ENCODE measurements at places on chromosomes 12 and 14. TPM values are rescaled to one million over a fixed set of nuclear protein-coding genes. Genes with fewer than 3 reads are reported as not detected.

DNA sequence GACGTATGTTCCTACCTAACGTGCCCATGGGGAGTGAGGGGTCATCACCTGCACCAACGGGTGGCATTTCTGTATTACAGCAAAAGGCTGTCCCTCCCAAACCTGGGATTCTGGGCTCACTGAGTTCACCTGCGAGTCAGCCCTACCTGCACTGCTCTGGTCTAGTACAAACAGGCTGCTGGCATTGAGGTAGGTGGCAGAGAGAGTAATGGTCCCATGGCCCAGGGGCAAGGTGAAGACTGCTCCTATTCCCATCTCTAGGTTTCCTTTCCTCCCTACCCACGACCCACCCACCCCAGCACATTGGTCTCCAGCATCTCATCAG, 421 bp downstream of the SUOX start:
- peak overlapping the region; percentile 84 for H3K27ac ChIP-seq
- H3K36me3 ChIP-seq = no peaks in the 10 kb centered on the region
- peak overlapping the region; percentile 60 for H3K4me3 ChIP-seq
- DNase-seq = no peak
- H3K4me1 ChIP-seq = no peaks in the 10 kb centered on the region
- H3K27me3 ChIP-seq = no peaks in the 10 kb centered on the region

DNA sequence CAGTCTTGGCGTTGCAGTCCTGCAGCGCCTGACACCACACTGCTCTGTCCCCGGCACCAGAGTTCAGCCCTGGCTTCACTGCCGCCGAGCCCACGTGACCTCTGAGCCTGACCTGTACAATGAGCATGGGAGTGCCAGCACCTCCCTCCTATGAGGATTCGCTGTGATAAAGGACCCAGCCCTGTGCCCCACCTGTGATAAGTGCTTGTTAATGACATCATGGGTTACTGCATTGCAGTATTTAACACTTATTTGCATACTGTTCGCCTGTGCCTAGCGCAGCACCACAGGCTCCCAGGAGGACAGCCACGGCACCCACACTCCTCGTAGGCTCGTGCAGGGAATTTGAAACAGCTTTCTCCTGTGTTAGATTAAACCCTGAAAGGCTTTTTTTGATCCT, 118.2 kb upstream of the GSC start:
- no peaks in the 10 kb centered on the region for H3K4me1 ChIP-seq
- no peaks in the 10 kb centered on the region for H3K36me3 ChIP-seq
- no peaks in the 10 kb centered on the region for H3K27me3 ChIP-seq
- H3K4me3 ChIP-seq = no peak overlapping the region
- DNase-seq = no peak

DNA sequence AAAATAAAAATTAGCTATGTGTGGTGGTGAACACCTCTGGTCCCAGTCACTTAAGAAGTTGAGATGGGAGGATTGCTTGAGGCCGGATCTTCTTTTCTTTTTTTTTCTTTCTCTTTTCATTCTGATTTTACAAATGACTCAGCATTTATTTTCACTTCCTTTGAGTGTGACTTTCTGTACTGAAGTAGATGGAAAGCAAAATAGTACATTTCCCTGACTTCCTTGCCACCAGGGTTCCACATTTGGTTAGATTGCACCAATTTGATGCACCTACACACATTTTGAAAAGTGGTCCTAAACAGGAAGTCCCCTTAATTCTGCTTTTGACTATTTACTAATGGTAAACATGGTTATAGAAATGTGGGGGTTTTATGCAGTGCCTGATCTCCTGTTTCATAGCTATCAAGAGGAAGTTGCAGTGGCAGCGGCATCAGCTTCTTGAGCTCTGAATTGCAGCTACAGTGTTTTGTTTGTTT, 13.0 kb upstream of the LEMD3 start:
- H3K4me1 ChIP-seq = no peaks in the 10 kb centered on the region
- H3K36me3 ChIP-seq = no peaks in the 10 kb centered on the region
- H3K27me3 ChIP-seq = no peaks in the 10 kb centered on the region
- no peak for DNase-seq
- no peak overlapping the region for H3K27ac ChIP-seq

DNA sequence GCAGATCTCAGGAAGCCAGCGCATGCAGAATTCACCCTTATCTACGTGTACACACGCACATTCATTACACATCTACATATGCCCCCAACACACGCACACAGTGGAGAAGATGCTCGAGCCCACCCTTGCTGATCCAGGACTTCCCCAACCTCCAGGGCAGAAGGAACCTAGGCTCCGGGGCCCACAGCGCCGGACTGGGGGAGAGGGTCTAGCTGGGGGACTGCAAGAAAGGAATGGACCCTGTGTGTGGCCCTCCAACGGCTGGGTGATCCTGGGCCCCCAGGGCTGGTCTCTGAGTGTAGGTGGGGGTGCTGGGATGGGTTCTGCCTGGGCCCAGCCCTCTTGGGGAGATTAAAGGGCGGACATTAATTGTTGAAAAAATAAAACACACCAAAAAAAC, 128.1 kb upstream of the C14orf180 start:
- H3K4me1 ChIP-seq = no peaks in the 10 kb centered on the region
- no peak for DNase-seq
- H3K27ac ChIP-seq = no peak overlapping the region
- no peaks in the 10 kb centered on the region for H3K27me3 ChIP-seq
- no peaks in the 10 kb centered on the region for H3K36me3 ChIP-seq

GRCh38 chr12:63038713-63039100, 103.8 kb upstream of the PPM1H start:
- H3K36me3 ChIP-seq = no peaks in the 10 kb centered on the region
- no peak overlapping the region for H3K4me3 ChIP-seq
- DNase-seq = no peak
- H3K4me1 ChIP-seq = no peaks in the 10 kb centered on the region
- H3K27ac ChIP-seq = no peak overlapping the region

DNA sequence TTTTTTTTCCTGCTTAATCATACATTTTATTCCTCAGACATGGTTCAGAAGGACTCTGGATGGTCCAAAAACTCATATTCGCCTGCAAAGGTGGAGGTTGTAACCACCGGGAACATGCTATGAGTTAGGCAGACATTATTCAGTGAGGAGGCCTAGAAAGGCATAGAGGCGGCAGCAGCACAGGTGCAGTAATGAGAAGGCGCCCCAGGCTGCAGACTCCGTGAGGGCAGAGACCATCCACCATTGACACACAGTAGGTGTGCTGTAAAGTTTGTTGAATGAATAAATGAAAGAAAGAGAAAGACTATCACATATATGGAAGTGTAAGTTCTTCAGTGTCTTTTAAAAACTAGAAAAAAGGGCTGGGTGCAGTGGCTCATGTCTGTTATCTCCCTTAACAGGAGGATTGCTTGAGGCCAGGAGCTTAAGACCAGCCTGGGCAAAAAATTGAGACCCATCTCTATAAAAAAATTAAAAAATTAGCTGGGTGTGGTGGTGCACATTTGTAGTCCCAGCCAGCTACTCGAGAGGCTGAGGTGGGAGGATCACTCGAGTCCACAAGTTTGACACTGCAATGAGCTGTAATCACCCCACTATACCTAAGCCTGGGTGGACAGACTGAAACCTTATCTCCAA, 34.5 kb upstream of the PTGR2 start:
- no peak for DNase-seq
- H3K27ac ChIP-seq = no peak overlapping the region
- no peaks in the 10 kb centered on the region for H3K4me1 ChIP-seq
- no peaks in the 10 kb centered on the region for H3K27me3 ChIP-seq

GRCh38 chr14:99244941-99245563, 26.9 kb downstream of the BCL11B start:
- H3K27me3 ChIP-seq = peaks cover 25% of the 10 kb centered on the region
- H3K27ac ChIP-seq = no peak overlapping the region
- H3K36me3 ChIP-seq = no peaks in the 10 kb centered on the region
- no peaks in the 10 kb centered on the region for H3K4me1 ChIP-seq
- H3K4me3 ChIP-seq = no peak overlapping the region
- DNase-seq = no peak

The PIANP gene
- total RNA-seq = not detected

GRCh38 chr12:53063708-53064612, 14.1 kb downstream of the TNS2 start:
- H3K27me3 ChIP-seq = no peaks in the 10 kb centered on the region
- H3K36me3 ChIP-seq = no peaks in the 10 kb centered on the region
- peak; percentile 82 for DNase-seq
- H3K4me1 ChIP-seq = peaks cover 27% of the 10 kb centered on the region

The CMKLR1 gene
- 13.3 TPM for total RNA-seq

DNA sequence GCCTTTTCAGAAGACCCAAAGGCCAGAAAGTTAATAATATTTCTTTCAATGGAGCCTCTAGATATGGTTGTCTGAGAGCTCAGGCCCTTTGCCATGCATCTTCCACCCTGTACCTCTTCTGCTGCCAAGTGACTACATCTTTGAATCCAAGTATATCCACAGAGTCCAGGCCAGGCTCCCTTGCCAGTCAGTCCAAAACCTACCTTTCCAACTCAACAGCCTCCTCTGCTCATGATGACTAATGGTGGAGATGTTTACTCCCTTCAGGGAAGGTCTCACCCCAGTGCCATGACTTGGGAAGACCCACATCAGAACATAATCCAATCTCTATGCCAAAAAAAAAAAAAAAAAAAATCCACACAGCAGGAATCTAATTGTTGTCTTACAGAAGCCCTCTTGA, 20.4 kb downstream of the TTC9 start:
- no peaks in the 10 kb centered on the region for H3K27me3 ChIP-seq
- no peaks in the 10 kb centered on the region for H3K4me1 ChIP-seq
- H3K36me3 ChIP-seq = no peaks in the 10 kb centered on the region
- no peak overlapping the region for H3K27ac ChIP-seq
- no peak for DNase-seq

GRCh38 chr14:104461676-104462449, 117.7 kb upstream of the C14orf180 start:
- H3K4me1 ChIP-seq = no peaks in the 10 kb centered on the region
- no peak for DNase-seq
- no peak overlapping the region for H3K4me3 ChIP-seq
- no peak overlapping the region for H3K27ac ChIP-seq
- no peaks in the 10 kb centered on the region for H3K36me3 ChIP-seq
- peaks cover 15% of the 10 kb centered on the region for H3K27me3 ChIP-seq

The CLEC2A gene
- not detected for total RNA-seq

The POTEM gene
- total RNA-seq = not detected
